Naive thymus-derived CD4-positive, alpha-beta T cell (primary cell): ENCODE measurements at places on chromosomes 2 and 18. TPM values are rescaled to one million over a fixed set of nuclear protein-coding genes. Genes with fewer than 3 reads are reported as not detected.

- DNase-seq = no peak
These were observed 213.0 kb downstream of the PHLPP1 start for GRCh38 chr18:62928326-62928725.

DNA sequence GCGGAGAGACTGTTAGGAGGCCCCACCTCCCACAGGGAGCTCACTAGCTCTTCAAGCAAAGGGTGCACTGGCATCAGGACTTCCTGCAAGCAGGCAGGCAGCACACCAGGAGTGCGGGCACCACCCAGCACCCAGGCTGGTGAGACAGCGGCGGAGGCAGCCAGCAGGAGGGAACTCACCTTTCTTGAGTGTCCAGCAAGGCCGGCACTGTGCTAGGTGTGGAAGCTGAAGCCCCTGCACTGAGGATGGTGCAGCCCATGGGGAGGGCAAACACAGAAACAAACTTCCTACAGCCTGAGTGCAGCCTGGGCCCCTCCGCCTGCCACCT, 100.7 kb upstream of the ID2 start:
- no peak for DNase-seq

- DNase-seq = no peak
These were observed 12.4 kb downstream of the KLHL14 start for GRCh38 chr18:32760391-32760790.

- no peak for DNase-seq
These were observed 267.6 kb downstream of the SRBD1 start for GRCh38 chr2:45343251-45344017.

Gene CRYBA2
- total RNA-seq = not detected

Gene UNC80
- not detected for total RNA-seq

Gene UGT1A3
- not detected for total RNA-seq

Gene CNRIP1
- not detected in 2 replicates for total RNA-seq

GRCh38 chr2:43490252-43490786, 105.5 kb downstream of the THADA start:
- DNase-seq = no peak

- DNase-seq = no peak
These were observed at the start of gene ST8SIA5 for GRCh38 chr18:46756559-46757201. TSS of gene ST8SIA5 (minus strand) at chr18:46757053. CDS start at chr18:46756508, 545 bp downstream.

DNA sequence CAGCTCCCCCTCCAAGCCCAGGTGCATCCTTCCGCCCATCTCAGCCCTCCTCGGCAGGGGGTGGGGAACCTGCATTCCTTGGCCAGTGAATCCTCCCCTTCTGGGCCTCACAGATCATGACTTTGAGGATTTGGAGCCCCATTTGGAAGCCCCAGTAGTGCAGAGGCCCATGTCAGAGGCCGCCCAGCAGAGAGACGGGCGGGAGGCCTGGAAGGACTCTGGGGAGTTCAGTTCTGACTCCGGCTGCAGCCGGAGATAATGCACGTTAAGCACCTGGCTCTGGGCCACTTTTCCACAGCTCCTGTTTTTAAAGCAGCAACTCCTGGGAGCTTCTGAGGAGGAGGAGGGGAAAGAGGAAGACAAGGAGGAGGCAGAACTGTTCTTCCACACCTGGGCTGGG, 14.9 kb downstream of the ATOH8 start:
- DNase-seq = no peak

DNA sequence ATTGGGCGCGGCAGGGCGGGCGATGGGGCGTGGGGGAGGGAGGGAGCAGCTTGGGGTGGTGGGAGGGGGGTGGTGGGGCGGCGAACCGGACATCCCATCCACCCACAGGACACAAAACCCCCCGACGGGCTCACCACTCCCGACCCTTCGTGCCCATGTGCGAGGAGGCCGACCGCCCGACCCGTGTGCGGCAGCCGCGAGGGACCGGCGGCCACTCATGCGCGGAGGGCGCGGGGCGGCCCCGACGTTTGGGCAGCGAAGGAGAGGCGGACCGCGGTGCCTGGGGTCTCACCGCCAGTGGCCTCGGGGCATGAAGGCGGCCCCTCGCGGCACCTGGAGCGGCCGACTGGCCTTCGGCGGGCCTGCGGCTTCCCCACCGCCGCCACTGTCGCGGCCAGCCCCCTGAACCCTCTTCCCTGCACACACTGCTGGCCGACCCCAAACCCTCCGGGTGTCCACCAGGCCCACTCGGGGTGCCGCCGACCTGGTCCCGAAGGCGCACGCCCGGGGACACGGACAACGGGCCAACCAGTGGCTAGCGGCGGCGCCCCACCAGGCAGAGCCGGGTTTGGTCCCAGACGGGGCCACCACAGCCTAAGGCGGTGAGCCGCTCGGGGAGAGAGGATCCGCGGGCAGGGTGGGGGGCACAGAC, 94.6 kb upstream of the ANKRD30BL start:
- DNase-seq = no peak
